ENCODE measurements at places on chromosomes 1 and 21. TPM values are rescaled to one million over a fixed set of nuclear protein-coding genes. Genes with fewer than 3 reads are reported as not detected.

The VAV3 gene
- total RNA-seq, result 2.5 TPM

DNA sequence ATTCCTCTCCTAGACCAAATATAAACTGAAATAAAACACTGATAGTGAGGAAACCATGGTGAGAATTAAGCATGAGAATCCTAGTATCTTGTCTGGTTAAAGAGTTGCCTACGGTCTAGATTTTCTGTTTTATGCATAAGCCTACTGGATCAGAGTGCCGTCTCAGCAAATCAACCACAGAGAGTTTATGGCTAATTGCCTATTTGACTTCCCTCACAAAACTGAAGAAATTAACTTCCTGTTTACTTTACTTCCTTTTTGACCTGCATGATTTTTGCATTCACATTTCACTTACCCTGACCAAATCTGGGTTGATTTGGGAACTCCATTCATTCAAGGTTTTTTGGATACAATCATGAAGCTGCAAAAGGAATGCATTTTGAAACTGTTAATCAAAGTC is 5.0 kb downstream of the GCLM start:
- H3K27me3 ChIP-seq, result no peaks in the 10 kb centered on the region
- H3K4me3 ChIP-seq, result no peak overlapping the region
- ATAC-seq, result no peak
- peaks cover 26% of the 10 kb centered on the region for H3K4me1 ChIP-seq
- no peak overlapping the region for H3K27ac ChIP-seq

The LAPTM5 gene
- 75.4 TPM for total RNA-seq

GRCh38 chr1:24931146-24931467 is 1.0 kb upstream of the RUNX3 start:
- peaks cover 100% of the 10 kb centered on the region for H3K27me3 ChIP-seq
- no peaks in the 10 kb centered on the region for H3K4me1 ChIP-seq
- H3K27ac ChIP-seq, result no peak overlapping the region
- no peak overlapping the region for H3K4me3 ChIP-seq
- ATAC-seq, result no peak

The AIRE gene
- not detected for total RNA-seq

- no peak overlapping the region for H3K4me3 ChIP-seq
- H3K27ac ChIP-seq, result no peak overlapping the region
- H3K36me3 ChIP-seq, result no peaks in the 10 kb centered on the region
- H3K27me3 ChIP-seq, result no peaks in the 10 kb centered on the region
- H3K4me1 ChIP-seq, result no peaks in the 10 kb centered on the region
- no peak for ATAC-seq
Measured at GRCh38 chr1:7425771-7426170, 345.3 kb upstream of the VAMP3 start.

The HSD3B2 gene
- total RNA-seq, result not detected

Data from gastroesophageal sphincter (tissue), 4 donors.